M059J (cell line): ENCODE measurements at places on chromosomes 4 and X. TPM values are rescaled to one million over a fixed set of nuclear protein-coding genes. Genes with fewer than 3 reads are reported as not detected.

The CCSER1 gene
- total RNA-seq, result not detected in 2 replicates

DNA sequence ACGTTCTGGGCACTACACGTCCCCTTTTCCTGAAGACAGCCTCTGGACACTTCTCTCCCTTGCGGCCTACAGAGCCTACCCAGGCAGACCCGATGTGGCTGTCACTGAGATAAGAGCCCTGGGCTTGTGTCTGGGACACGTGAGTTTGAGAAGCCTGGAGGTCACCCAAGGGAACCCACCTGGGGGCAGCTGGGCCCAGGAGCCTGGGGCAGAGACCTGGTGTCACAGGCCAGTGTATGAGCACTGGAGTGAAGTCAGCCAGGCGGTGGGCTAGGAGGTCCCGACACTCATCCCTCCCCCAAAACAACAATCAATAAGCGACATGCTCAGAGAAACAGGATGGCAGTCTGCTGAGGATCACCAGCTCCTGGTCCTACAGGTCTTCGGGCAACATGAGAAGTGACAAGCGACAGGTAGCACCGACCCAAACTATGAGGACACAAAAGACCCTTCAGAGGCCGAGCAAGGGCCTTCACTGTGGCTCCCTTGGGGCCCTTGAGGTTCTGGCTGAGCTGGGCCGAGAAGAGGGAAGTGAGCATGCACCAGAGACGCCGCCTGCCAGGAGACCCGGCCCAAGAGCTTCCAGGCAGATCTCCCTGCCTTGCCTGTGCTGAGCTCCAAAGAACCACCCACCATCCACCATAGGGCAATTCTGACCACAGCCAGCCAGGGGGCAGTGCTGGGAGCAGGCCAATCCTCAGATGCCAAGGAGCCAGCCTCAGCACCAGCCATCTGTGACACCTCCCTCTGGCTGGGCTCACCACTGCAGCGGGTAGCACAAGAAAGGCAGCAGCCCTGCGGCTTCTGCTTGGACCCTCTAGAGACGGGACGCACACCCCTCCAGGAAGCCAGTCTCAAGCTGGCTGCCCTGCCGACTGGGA is 11.0 kb upstream of the DUSP9 start:
- peak; percentile 50 for DNase-seq

The MUC7 gene
- 0.25 TPM in 1 of 2 replicates, not detected in the other for total RNA-seq

GRCh38 chr4:14169460-14169859 is 541.9 kb upstream of the BOD1L1 start:
- peak; percentile 41 for DNase-seq

DNA sequence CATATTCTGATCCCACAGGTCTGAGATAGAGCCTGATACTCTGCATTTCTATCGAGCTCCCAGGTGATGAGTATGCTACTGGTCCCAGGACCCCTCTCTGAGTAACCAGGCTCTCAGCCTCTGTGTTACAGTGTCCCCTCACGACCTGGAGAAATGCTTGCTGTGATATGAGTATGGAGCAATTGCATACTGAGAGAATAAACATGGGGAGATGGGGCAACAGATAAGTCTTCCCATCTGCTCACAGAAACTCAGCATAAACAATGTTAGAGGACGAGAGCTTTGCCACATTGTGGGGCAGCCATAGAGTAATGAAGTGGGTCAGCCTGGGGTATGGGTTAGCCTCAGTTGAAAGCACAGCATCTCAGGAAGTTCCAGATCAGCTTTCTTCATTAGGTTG is 82.6 kb upstream of the HS3ST1 start:
- no peak for DNase-seq

The CSAG2 gene
- total RNA-seq, result not detected in 2 replicates

DNA sequence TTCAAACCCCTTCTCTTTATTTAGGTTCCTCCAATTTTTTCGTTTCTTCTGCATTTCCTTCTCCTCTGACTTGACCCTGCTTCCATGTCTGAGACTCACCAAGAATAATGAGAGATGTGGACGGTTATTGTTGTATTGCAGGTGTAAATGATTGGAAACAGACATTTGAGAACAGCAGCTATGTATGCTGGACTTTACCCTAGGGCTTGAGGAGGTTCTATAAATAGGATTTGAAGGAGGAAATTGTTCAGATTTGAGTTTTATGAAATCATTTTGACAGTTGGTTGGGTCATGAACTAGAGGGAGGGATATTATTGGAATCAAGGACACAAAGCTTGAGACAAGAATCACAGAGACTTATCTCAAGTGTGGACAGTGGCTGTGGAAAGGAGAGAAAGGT is 614.6 kb upstream of the CPEB2 start:
- no peak for DNase-seq

The PABPC1L2A gene
- total RNA-seq, result not detected in 2 replicates

The DNAAF6 gene
- 0.10 TPM in 1 of 2 replicates, not detected in the other for total RNA-seq

The CXCL6 gene
- total RNA-seq, result 0.15 TPM in 2 replicates

The ASB12 gene
- total RNA-seq, result not detected in 2 replicates

The UGT2B15 gene
- total RNA-seq, result not detected in 2 replicates

- DNase-seq, result no peak
Measured at GRCh38 chrX:153321381-153322124, at the start of gene PNMA6F. Gene PNMA6F (minus strand): TSS chrX:153321767. CDS start chrX:153320674, 1,093 bp downstream.

DNA sequence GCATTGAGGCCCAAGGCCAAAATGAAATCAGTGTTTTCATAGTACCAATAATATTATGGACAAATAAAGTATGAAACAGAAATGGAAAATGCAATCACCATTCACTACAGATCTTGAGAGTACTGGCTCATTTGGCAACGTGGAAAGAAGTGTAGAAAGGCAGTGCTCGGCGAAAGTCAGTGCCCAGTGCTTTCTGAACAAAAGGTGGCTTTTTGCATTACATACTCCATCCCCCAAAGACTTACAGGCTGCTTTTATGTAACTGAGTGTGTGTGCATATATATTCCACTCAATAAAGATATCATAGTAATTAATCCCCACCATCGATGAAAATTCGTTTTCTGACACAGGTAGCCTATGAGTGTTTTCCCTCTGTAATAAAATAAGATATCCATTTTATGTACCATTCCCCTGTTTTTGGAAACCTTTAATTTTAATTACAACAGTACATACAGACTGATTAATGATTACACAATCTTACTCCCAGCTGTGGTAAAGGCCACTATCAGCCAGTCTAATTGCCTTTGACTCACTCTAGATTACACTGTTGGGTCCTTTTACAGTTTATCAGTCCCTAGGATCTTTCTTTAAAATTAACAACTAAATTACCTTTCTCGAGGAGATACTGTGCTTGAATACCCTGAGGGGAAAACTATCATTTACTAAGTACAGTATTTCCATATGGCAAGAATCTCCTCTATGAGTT is 65.9 kb downstream of the MAD2L1 start:
- DNase-seq, result peak; percentile 18

GRCh38 chr4:12507868-12508481 is 976.2 kb downstream of the RAB28 start:
- no peak for DNase-seq

- DNase-seq, result no peak
Measured at GRCh38 chr4:6322761-6323566, 53.3 kb downstream of the WFS1 start.

DNA sequence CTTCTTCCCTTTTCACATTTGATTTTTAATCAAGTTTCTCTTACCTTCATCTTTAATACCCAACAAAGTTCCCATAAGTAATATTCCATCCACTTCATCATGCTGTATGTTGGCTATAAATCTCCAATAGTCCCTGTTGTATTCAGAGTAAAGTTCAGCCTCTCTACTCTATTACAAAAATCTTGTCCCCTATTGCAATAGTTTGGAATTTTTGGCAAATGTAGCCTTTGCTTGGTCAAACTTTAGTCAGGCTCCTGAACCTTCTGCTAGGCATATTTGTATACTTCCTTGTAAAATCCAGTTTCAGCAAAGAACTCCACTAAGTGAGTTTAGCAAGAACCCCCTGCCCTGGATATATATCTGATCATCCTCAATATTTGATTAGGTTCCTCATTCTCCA is 54.0 kb upstream of the PACRGL start:
- DNase-seq, result no peak

GRCh38 chr4:141647966-141648365 is 11.6 kb downstream of the IL15 start:
- no peak for DNase-seq

DNA sequence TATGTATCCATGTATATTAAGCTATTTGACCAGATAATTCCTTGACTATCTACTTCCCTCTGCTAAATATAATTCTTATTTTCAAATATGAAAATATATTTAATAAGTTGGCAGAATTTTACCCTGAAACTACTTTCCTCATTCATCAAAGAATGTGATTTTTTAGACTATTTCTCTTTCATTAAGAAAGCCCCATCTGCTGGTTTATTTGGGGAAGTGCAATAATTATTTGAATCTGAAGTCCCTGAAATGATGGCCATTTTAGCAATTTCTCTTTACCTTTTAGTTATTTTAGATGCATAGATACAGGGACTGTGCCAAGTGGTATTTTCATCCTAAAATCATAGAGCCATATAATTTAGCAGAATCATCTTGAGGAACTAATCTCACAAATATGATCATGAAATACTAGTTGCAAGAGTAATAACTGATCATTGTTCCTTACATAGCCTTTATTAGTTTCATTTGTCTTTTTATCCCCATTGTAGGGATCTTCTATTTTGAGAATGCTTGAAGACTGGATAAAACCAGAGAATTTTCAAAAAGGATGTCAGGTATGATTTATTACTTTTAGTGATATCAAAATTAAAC is 39.0 kb downstream of the ENPEP start:
- peak; percentile 51 for DNase-seq

DNA sequence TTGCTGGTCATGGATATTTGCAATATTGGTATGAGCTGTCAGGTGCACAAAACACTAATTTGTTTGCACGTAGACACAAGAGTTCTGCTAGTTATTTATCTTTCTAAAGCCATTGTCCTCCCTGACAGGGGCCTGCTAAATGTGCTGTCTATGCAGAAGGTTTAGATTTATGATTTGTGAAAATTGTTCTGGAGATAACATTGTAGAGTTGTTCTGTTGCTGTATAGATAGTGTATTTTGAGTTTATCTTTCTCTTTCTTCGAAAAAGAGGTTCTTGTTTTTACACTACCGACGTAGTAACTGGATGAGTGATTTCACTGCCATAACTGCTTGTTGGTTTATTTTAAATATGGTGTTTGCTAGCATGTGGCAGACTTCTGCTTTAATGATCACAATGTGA is 28.5 kb upstream of the FGG start:
- no peak for DNase-seq

GRCh38 chrX:100721328-100721727 is 10.6 kb downstream of the SYTL4 start:
- DNase-seq, result no peak

GRCh38 chr4:99144070-99144469 is at the start of gene ADH4:
Gene ADH4 (minus strand): TSS chr4:99144297. CDS start chr4:99144222, 75 bp downstream.
- no peak for DNase-seq

The HSFX2 gene
- 0.79 TPM in 1 of 2 replicates, not detected in the other for total RNA-seq

DNA sequence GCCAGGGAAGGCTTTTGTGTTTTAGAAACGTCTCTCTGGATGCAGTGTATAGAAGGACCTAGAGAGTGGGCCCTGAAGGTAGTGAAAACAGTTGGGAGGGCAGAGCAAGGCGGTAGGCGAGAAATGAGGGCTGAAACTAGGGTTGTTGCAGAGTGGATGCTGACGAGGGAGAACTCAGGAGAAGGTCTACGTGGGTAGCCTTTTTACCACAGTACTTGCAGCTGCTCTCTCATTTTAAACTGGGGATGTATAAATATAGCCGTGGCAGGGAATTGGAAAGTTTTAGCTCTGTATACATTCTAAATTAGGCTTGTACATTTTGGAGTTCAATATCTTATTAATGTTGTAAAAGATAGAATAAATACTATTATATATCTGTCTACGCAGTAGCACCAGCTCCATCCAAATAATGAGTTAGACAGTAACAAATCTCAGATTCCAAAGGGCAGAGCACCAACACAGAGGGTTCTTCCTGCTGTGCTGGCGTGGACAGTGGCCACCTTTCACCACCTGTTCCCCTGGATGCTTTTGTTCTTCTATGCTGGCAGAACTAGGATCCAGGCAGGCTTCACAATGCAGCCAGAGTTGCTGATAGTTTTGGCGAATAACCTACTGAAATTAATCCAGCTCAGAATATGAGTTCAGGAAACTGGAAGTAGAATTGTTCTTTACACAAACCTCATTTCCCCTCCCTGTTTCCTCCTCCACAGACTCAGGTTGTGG is 31.7 kb downstream of the CCNG2 start:
- DNase-seq, result no peak

The UVSSA gene
- 1.5 and 3.9 TPM in 2 replicates for total RNA-seq

DNA sequence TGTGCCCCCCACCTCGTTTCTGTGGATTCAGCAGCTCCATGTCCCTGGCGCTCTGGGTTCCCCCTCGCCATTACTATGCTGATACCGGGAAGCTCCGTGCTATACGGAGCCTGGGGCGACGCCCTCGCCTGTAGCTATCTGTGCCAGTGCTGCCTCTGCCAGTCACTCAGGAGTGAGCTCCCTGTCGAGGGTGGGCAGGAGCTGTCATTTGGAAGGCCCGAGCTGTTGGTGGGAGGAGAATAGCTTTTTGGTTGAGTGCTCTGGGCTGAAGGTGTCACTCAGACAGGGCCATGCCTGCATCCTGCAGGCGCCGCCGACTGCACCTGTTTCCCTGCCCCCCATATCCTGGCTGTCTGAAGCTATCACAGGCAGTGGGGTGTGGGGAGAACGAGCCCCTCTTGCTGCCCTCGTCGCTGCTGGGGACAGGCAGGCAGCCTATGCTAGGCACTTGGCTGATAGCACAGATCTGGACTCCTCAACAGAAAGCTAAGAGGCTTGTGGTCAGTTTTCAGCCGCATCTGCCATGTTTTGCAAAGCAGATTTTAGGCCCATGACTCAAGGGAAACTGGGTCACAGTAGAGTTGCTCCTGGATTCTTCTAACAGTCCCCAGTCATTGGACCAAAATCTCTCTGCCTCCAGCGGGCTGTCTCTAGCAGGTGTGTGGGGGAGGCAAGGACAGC is 31.8 kb downstream of the CPLX1 start:
- no peak for DNase-seq

DNA sequence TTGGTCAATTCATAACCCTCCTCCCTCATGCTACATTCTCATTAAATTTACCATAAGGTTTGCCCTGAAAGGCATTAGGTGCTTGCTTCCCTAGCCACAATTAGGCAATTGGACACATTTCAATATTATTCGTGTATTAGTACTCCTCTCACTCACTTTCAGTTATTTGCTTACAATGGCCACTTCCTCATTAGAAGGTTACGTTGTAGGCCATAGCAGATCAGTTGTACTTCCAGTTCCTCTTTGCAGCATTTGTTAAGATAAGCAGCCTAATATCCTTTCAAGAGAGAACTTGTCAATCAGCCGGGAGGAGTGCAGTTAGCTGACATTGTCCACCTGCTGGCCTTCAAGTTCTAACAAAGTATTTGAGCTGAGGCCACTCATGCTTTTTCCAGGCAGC is 1017.2 kb downstream of the PCDH7 start:
- DNase-seq, result no peak

- DNase-seq, result peak; percentile 53
Measured at GRCh38 chr4:128388352-128388630, 100.7 kb upstream of the PGRMC2 start.

DNA sequence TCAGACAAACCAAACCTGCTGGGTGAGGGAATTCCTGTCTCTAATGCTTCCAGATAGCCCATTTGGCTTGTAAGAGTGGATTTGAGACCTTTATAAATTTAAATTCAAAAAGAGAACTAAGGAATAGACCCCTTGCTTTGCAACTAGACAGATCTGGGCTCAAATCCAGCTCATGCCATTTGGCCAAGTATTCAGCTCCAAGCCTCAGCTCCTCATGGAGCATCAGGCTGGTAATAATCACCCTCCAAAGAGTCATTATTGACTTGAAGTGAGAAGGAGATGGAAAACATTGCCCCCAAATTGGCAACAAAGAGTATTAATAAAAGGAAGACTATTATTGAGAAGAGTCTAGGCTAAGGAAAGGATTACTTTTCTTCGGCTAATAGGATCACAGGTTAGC is 134.7 kb downstream of the PDE5A start:
- no peak for DNase-seq

The ARHGAP36 gene
- total RNA-seq, result not detected in 2 replicates

GRCh38 chr4:140672416-140672815 is 83.8 kb downstream of the TBC1D9 start:
- DNase-seq, result no peak

The TCEAL5 gene
- not detected in 2 replicates for total RNA-seq
